Spinal cord (tissue), 10 donors: ENCODE measurements at places on chromosomes 6 and 20.

DNA sequence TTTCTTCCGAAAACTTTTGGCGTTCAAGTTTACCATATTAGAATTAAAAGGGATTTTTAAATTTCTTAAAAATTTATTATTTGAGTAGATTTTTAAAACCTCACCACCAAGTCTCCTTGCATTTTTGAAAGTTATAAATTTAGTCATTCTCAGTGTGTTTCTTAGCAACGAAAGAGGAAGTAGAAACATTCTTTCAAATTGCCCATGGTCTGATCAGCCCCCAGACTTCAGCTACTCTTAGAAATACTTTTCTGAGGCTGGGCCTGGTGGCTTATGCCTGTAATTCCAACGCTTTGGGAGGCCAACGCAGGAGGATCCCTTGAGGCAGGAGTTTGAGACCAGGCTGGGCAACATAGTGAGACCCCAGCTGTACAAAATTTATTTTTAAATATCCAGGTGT is 15.1 kb upstream of the RTF2 start:
- DNase-seq = no peak

DNA sequence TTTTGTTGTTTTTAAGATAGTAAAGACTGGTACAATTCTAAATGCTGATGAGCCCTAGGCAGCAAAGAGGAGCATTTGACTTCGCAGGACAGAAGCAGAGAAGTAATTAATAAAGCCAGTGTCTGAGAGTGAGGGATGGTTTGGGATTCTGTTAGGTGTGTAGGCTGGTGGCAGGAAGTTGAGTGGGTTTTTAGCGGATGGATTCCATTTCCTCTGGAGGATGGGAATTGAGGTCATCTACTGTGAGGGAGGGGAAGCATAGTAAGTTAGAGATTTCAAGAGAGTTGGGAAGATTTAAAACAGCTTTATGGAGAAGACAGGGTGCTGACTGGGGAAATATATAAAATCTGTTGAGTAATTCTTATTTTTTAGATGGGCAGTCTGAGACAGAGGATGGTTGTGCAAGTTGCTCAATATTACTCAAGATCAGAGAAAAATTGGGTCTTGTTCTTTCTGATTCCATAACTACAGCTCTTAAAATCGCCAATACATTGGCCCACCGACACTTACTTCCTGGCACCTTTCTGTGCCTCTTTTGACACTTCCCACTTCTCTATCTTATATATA is 48.8 kb downstream of the PRL start:
- no peak for DNase-seq

GRCh38 chr6:18154507-18155149 is at the start of gene TPMT:
TPMT (minus strand) TSS chr6:18155077; CDS start chr6:18149127, 5,950 bp downstream.
- DNase-seq = no peak

- DNase-seq = no peak
Measured at GRCh38 chr6:33445119-33445603, 9.2 kb upstream of the ZBTB9 start.

DNA sequence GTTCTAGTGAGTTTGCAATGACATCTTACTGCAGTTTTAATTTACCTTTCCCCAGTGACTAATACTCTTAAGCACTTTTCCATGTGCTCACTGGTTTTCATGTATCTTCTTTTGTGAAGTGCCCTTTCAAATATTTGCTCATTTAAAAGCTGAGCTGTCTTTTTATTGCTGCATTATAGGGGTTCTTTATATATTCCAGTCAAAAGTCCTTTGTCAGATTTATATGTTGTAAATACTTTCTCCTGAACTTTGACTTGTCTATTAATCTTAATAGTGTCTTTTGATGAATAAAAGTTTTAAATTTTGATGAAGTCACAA is 50.2 kb upstream of the ELOVL5 start:
- DNase-seq = no peak

GRCh38 chr6:158031381-158032353 is 50.0 kb downstream of the SYNJ2 start:
- peak; percentile 65 for DNase-seq
